ENCODE measurements at places on chromosomes 6 and 20.
A peak's percentile ranks its signal among the peaks of the same experiment; 100 is the strongest.

DNA sequence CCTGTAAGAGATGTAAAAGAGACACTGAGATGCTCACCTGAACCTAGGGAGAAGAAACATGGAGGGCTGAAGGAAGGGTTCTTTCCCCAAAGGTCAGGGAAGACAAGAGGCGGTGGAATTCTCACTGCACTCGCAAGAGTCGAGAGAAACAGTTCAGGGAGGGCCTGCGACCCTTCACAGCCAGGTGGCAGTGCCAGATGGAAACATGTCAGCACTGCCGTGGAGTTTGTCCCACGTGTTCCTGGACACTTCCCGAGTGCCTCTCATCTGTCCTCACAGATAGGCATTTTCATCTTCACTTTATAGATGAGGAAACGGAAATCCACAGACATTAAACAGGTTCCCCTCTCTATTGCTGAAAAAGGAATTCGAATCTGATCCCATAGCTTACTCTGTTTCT is 70.4 kb upstream of the SYNJ2 start:
- no peak for DNase-seq

DNA sequence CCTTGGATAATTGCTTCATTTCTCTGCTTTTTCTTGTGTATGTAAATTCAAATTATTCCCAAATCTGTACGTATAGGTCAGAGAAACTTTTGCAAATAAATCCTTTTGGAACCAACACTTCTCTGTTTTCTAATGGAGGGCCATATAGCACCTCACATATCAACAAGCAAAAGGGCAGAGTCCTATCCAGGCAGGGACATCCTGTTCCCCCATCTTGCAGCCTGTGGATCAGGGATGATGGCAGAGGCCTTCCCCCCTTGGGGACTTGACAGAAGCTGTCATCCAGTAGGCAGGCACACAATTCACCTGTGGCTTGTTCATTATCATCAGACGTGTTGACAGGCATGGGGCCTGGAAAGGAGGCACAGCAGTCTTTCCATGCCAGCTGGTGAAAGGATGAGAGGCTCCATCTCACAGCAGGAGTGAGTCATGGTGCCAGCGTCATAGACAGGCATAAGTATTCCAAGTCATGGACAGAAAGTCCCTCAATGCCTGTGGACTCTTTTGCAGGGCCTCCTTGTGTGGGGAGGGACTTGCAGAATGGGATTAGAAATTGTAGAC is 31.8 kb upstream of the PLEKHG1 start:
- no peak for DNase-seq

DNA sequence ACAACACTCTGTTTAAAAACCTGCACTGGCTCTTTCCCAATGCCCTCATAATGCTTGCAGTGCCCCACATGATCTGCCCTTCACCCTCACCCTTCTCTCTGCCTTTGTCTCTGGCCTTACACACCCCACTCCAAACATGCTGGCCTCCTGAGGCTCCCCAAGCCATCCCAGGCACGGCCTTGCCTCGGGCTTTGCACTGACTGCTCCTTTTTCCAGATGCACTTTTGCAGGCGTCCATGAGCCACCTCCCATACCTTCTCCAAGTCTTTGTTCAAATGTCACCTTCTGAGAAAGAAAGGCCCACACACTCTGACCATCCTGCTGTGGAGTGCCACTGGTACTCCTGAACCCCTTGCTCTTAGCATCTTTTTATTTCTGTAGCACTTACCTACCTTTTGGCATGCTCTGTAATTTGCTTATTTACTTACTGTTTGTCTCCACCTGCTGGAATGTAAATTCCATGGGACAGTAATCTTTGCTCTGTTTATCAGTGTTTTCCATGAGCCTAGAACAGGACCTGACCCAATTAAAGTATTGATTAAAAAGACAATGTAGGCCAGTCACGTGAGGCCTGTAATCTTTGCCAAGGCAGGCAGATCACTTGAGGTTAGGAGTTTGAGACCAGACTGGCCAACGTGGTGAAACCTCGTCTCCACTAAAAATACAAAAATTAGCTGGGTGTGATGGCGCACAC is 30.7 kb downstream of the GFRA4 start:
- DNase-seq: no peak

DNA sequence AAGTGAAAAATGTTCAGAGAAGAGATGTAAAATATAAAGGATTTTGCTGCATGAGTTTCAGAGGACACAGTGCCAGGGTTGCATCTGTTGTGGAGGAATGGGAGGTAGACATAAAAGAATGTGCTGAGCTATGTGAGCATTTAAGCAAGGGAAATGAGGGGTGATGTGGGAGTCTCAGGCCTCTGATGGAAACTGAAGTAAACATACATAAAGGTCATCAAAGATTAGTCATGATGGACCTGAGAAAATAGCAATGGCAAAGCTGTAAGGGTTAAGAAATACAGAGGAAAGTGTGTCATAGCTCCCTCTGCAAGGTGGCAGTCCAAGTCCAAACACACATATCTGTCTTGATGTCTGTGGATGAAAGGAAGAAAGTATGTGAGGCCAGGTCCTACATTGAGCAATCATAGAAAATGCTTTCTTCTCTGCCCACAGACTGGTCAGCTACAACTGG is 306.6 kb upstream of the ECI2 start:
- DNase-seq: no peak

GRCh38 chr6:38943964-38944363 is 104.6 kb upstream of the GLP1R start:
- DNase-seq: no peak

- DNase-seq: no peak
Observed at GRCh38 chr6:115514656-115515055, 546.0 kb downstream of the FRK start.

DNA sequence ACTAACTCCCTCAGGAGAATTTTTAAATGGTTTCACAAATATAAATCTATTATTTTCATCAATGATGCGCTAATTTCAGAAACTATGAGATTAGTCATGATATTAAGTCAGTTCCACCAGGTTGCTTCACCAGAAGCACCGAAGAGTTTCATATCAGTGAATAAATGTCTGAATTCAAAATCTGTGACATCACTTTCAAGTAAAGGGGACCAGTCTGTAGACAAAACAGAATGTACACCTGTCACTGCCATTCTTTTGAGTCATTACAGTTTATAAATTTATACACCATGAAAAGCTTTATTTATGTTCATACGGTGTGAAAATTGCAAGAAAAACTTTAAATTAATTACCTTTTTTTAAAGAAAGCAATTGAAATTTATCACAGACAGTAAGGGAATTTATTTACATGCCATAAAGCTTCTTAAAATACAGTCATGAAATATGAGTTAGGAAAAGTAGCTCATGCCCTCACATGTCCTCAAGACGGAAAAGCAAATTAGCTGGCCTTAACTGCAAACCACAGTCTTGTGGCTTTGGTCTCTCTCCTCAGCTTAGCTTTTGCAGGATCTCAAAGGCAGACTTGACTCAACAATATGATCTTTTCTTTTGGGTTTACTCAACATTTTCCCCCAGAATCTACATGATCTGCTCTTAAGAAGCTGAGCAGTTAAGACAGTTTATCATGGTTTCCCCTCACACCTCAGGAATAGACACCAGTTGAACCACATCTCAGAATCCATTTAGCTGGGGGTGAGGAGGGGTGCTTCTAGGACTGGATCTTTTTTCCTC is 177.7 kb upstream of the MCHR2 start:
- DNase-seq: no peak

GRCh38 chr20:62570897-62571668 is 71.2 kb upstream of the SLCO4A1 start:
- DNase-seq: no peak

DNA sequence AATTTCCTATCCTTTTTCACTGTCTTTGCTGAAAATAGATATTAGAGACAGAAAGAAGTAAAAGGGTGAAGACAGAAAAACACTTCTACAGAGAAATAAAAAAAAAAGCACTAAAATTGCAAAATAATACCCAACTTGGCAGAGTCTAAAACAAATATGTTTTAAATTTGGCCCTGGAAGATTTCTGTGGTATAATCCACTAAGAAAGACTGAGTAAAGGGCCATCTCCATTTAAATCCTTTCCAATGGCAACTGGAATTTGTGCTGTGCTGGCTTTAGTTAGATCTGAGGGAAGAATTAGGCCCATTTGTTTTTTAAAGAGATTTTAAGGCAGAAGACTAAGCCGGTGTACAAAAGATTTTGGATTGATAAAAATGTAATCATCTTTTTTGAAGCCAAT is 321.2 kb downstream of the GJA1 start:
- no peak for DNase-seq

DNA sequence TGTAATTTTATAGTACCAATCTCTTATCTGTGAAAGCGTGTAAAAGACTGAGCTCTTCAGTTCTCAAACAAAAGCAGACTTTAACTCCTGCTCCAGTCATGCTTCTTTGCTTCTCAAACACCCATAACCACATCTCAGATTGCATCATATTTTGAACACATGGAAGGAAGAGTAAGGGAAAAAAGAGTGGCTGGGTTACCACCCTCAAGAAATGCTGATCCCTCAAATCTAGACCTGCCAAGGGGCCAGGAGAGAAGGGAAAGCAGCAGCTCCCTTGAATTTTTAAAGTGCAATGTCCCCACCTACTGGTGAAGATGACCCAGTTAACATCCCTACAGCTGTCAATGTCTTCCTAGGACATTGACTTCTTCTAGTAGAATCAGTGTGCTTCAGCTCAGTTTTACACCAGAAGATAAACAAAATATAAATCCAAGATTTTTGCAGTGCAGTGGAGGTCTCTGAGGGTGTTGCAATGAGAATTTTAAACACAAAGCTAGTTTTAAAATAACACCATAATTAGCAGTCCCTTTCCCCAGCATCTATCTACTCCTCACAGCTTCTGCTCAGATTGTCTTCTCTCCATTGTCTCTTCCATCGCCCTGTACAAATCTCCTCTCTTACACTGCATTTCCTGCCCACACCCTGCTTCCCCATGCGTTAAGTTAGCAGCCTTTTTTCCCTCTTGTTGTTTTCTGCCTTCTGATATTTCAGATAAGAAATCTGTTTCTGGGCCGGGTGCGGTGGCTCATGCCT is 22.6 kb upstream of the HLA-DQB2 start:
- peak; percentile 42 for DNase-seq

DNA sequence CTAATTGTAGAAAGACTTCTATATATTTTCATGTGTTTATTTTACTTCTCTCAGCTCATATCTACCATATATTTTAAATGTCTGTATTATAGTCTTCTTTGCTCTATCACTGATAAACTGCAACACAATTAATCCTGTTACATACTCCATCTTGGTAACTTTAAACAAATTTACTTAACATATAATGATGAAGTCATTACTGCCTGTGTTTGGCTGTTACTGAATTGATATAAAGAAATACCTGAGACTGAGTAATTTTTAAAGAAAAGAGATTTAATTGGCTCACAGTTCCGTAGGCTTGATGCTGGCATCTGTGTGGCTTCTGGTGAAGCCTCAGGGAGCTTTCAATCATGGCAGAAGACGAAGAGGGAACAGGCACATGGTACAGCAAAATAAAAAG is 1480.4 kb downstream of the HACE1 start:
- no peak for DNase-seq

DNA sequence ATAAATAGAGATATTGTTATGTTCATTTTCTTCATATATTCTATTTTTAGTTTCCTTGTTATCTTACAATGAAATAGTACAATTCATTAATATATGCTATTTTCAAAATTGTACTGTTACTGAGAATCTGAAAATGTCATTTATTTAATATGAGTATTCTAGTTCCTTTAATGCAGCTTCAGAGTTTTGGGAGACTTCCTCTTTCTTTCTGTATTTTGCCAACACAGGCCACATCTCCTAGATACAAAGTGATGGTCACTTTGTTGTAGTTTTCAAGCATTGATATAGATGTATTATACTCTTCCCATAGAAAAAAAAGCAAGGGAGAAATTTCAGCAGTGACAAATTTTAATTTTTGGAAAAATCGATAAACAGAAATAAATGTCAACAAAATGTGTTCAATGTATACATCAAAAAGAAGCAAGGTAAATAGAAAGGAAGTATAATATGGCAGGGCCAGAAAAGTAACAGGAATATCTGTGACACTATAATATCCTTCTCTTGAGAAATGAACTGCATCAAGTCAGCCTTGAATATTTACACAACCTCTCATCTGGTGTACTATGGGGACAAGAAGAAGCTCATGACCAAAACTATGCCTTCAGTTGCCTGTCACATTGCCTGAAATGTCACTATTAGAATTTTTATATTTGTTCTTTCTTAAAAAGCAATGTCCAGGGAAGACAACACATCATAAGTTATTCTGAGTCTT is 396.0 kb downstream of the TBC1D32 start:
- no peak for DNase-seq

DNA sequence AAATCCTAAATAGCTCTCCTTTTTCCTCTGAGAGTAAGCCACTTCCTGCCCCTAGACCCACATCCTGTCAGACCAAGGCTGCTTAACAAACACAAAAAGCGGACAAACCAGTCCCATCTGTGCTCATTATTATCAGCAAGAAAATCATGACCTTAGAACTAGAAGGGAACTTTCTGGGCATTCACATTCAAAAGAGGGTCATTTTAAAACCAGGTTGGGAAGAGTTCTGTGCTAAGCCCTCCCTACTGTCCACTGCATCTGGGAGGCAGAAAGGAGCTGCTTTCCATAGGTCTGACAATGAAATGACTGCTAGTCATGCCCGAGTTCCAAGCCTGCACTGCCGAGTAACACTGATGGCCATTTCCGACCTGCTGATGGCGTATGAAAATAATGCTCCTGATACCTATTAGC is 15.4 kb downstream of the EZR start:
- peak; percentile 45 for DNase-seq

- DNase-seq: no peak
Observed at GRCh38 chr6:52375780-52376556, 14.0 kb downstream of the PAQR8 start.

- DNase-seq: no peak
Observed at GRCh38 chr6:117195728-117196127, 69.6 kb upstream of the VGLL2 start.

- DNase-seq: no peak
Observed at GRCh38 chr6:67133973-67134372, 1426.9 kb upstream of the EYS start.

GRCh38 chr6:111105578-111105977 is 18.3 kb downstream of the SLC16A10 start:
- no peak for DNase-seq

GRCh38 chr20:62741701-62742491 is 33.3 kb downstream of the NTSR1 start:
- DNase-seq: no peak

- DNase-seq: no peak
Observed at GRCh38 chr6:155292711-155293110, 21.6 kb downstream of the TFB1M start.
